ENCODE measurements at places on chromosomes 5 and 9.
A peak's percentile ranks its signal among the peaks of the same experiment; 100 is the strongest.

- DNase-seq = no peak
These were observed 24.6 kb downstream of the TUT7 start for GRCh38 chr9:86329649-86330048.

- no peak for DNase-seq
These were observed 119.4 kb downstream of the VCAN start for GRCh38 chr5:83590966-83591365.

- DNase-seq = peak; percentile 57
These were observed 281.6 kb downstream of the ADAMTS6 start for GRCh38 chr5:65199993-65200675.

GRCh38 chr9:89425024-89425805, 72.7 kb downstream of the SEMA4D start:
- no peak for DNase-seq

DNA sequence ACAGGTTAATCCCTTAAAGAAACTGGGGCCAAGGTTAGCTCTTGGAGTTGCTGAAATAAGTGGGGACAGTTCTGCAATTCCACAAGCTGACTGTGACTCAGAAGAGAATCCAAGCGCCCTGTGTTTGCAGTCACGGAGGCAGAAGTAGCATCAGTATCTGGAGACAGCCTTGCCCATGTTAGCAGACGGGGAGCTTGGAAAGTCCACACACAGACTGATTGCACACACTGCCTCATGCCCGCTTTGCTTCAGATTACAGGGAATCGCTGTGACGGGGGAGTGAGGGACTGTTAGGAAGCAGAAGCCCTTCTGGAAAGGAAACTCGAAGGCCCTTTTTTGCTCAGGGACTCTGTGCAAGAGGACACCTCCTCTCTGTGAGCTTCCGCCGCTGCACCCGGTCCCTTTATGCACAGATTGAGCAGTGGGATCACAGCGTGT, 30.9 kb upstream of the PPP1R26 start:
- DNase-seq = no peak

DNA sequence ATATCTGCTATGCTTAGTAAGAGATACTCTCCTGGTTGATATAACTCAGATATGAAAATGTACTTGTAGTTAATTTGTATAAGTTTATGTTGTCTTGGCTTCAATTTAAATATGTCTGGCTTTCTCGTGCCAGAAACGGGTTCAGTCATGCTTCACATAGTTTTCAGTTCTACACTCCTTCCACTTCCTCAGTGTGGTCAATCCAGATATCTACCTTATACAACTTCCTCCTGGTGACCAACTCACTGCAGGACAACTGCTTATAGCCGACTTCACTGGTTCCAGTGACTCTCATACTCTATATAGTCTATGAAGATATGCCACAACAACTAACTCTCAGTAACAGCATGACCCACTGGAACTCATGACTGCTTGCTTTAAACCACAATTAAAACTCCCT, 690.4 kb downstream of the SLCO4C1 start:
- DNase-seq = no peak

GRCh38 chr9:21252721-21253547, 13.1 kb upstream of the IFNA14 start:
- DNase-seq = peak; percentile 29

DNA sequence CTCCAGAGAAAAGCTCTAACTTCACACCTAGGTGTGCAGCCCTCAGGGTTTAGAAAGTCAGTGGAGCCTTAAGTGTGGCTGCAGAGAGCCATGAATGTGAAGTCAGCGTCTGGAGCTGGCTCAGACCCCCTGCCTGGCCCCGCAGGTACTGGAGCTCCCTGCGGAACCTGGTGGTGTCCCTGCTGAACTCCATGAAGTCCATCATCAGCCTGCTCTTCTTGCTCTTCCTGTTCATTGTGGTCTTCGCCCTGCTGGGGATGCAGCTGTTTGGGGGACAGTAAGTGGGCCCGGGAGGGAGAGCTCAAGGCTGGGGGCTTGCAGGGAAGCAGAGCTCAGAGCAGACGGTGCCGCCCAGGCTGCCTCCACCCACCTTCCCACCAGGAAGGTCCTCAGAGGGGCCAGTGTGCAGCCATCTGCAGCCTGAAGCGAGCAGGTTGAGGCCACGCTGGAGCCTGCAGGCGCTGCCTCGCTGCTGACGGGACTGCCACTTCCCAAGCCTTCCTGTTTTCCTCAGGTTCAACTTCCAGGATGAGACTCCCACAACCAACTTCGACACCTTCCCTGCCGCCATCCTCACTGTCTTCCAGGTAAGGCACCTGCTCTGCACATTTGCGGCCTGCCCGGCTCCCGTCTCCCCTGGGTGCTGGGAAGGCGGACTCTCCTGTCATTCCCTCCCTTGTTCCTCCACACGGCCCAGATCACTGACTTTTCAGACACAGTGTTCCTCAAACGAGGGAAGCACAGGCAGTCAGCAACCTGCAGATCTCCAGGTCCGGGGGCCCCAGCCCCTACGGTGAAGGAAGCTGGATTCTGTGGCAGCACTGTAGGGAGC, 108.9 kb downstream of the CACNA1B start:
- no peak for DNase-seq

DNA sequence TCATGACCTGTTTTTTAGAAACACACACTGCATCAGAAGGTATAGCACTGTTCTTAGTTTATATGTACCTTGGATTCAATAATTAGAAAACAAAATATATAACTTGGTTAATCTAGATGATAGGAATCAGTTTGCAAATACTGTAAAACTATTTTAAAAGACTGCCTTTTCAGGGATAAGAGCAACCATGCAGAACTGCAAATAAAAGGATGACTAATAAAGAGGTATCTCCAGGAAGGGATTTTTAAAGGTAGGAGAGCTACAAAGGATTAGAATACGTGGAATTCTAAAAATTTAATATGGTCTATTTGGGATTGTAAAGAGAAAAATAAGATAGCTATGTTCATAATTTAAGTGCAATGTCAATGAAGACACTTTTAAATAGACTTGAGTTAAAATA, 9.4 kb downstream of the GABRA1 start:
- no peak for DNase-seq

DNA sequence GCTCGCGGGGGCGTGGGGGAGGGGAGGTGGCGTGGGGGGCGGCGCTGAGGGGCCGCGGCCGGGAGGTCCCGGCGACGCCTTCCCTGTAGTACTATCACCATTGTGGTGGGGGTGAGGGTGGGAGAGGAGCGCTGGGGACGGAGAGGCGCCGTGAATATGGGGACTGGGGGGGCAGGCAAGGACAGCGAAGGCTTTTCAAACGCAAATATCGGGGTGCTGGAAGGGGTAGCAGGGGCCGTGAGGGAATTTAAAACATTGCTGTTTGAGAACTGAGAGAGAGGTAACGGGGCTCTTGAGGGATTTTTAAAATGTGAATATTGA, 427 bp downstream of the RBM27 start:
- DNase-seq = no peak

DNA sequence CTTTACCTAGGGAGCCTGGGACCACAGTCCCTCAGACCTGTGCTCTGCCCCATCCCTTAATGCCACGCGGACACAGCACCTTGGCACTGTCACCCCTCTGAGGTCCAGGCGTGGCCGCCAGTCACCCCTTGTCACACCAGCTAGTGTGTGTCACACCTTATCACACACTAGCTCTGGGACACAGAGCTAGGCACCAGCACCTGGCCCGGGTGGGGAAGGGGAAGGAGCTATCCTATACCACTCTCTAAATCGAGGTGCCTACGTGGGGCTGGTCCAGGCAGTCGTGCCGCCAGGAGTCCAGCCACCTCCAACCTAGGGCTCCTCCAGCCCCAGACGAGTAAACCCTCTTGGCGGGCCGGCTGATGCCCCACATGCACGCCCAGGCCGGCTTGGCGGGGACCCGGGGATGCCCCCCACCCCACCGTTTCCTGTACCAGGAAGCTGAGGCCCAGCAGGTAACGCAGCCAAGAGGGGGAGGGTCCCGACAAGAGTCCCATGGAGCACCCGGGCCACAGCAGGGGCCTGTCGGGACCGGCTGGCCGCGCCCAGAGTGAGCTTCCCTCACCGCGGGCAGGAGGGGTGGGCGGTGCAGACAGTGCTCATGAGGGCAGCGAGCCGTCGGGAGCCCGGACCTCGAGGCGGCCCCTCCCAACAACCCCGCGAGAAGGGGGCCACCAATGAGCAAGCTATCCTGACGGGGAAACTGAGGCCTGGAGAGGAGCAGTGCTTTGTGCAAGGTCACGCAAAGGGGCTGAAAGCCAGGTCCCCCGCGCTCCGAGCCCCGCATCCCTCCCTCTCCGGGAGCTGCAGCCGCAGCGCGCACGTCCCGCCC, 550 bp downstream of the CORO2A start:
- DNase-seq = no peak

GRCh38 chr9:133771486-133772482, 33.6 kb upstream of the SARDH start:
- DNase-seq = no peak

DNA sequence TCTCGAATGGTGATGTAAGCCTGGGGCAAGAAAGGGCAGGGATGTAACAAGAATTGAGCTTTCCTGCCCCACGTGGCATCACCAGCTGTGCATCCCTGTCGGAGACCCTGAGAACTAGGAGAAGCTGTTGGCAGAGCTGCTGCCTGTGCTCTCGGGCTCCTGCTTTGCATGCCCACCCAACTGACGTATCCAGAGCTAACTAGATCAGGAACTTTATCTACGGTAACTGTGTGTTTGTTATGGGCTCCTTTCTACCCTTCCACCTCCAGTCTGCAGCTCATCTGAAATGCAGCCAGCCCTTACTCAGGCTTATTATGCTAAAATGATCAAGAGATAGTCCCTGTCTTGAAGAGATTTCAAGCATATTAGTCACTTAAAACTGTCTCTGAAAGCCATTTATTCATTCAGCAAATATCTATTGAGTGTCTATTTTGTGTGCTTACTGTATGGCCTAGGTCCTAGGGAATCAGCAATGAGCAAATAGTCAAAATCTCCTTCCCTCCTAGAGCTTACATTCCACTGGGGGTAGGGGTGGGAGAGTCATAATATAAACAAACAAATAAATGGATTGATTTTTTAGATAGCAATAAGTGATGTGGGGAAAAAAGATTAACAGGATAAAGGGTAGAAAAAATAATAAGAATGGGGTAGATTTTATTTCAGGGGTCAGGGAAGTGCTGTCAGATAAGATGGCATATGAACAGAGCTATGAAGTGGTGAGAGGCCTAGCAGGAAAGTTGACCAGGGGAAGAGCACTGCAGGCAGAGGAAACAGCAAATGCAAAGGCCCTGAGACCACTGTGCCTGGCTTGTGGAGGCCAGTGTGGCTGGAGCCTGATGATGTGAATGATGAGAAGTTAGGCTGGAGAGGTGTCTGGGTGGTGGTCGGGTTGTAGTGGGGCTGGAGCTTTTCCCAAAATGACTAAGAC, 118.2 kb downstream of the GALNT10 start:
- DNase-seq = peak; percentile 94
